ENCODE measurements at places on chromosomes 6 and 20.

DNA sequence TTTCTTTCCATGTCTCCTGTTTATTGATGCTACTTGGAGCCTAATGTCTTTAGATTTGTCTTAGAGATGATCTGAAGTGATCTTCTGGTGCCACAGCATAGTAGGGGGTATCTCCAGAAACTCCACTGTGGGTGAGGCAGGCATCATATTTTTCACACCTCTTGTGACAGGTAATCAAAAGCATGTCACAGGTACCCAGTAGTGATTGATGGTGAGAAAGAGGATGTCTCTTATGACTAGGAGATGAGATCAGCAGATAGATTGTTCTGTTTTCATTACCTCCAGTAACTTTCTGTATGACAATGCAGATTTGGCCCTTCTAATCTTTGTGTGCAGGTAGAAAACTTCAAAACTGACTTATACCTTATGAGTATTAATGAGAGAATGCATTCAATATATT, 13.5 kb downstream of the NCOA7 start:
- DNase-seq: no peak

GRCh38 chr6:159934181-159934580, 34.7 kb upstream of the IGF2R start:
- no peak for DNase-seq

- no peak for DNase-seq
Observed at GRCh38 chr6:169827290-169827717, 75.9 kb downstream of the ERMARD start.

DNA sequence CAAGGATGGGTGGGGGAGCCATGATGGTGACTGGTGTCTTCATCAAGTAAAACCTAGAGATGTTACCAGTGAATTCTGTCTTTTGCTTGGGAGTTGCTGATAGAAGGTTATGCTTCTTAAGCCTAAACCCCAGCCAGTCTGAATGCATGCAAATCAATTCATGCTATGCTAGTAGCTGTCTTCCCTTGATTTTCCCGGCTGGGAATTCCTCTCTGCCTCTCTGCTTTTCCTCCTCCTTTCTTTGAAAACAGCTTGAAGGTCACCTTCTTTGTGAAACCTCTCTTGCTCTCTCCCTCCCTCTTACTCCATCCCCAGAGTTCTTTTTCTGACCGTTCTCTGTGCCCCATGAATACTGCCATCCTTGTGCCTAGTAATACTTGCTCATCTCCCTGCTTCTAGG, 58.9 kb downstream of the TMEM200A start:
- DNase-seq: no peak

- no peak for DNase-seq
Observed at GRCh38 chr6:47135772-47136171, 93.6 kb upstream of the ADGRF1 start.

DNA sequence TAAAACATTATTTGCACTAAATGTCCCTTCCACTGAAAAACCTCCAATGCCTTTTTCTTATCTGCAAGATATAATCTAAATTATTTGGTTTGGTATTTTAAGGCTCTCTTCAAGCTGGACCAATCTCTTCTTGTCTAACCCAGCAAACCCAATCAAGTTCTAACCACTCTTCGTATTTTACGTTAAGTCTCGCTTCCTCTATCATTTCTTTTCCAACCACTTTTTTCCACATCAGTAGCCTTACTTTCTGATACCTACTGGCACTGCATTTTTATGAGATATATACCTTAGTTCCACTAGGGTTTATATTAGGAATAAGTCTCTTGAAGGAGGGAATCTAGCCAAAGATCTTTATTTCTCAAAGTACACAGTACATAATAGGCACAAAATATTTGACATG, 19.1 kb downstream of the FBXL4 start:
- no peak for DNase-seq

DNA sequence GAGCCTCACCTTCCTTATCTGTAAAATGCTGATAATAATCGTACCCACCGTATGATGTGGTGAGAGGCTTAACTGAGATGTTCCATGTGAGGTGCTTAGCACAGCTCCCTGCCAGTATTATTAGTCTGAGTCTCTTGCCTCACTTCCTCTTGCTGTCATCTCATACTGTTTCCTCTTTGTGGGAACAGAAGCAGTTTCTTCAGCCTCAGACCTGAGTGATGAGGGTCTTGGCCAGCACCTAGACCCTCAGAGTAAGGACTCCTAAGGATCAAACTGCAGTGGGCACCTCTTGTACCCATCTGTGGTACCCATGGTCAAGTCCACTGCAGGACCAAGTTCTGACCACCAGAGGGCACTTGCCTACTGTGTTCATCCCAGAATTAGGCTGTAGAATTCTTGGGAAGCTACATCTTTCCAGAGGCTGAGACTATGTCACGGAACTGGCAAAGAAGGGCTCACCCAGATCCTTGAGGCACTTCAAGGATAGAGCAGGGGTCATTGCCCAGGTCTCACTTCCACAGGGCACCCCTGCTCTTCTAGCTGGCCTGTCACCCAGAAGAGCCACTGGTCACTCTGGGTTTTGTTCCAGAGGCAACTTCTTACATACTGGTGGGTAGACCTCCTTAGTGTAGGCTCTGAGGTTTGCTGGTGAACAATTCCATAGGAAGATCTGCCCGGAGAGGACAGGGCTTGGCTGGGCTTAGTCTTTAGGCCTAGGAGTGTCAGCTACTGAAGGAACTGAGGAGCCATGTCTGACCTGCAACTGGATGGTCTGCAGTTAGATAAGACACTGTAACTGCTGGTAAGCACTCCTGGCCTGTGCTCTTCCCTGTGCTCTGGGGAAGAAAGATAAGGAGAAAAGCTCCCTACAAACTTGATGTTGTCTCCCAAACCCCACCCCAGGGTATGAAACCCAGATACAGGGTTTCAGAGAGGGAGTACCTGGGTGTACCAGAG, 20.6 kb upstream of the SGK2 start:
- no peak for DNase-seq

- no peak for DNase-seq
Observed at GRCh38 chr20:1242530-1242929, 16.7 kb downstream of the RAD21L1 start.

- no peak for DNase-seq
Observed at GRCh38 chr6:5556011-5556410, 294.7 kb downstream of the FARS2 start.

- no peak for DNase-seq
Observed at GRCh38 chr6:133136177-133136880, 104.8 kb upstream of the EYA4 start.

- no peak for DNase-seq
Observed at GRCh38 chr6:140670021-140670420, 1295.6 kb upstream of the CITED2 start.

- DNase-seq: no peak
Observed at GRCh38 chr6:41546475-41546865, 289 bp downstream of the FOXP4 start.
